ENCODE measurements at places on chromosomes 7 and 10. TPM values are rescaled to one million over a fixed set of nuclear protein-coding genes. Genes with fewer than 3 reads are reported as not detected.

The HOXA11 gene
- 0.20 TPM for total RNA-seq

DNA sequence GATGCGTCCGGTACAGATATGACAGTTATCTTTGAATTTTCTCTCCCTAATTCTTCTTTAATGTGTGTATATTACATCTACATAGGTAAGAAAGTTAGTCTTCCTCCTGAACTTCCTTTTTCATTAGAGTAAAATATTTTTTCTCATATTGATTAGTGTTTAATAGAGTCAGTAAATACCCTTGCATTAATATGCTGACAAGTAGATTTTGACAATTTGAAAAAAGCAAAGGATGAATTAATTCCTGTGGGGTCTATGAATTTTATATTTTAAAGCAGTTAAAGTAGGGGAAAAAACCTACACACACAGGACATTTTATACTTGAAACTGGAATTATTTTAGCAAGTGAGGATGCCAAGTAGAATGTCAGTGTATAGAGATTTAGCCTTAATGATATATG is 9.4 kb downstream of the OTUD1 start:
- no peaks in the 10 kb centered on the region for H3K36me3 ChIP-seq
- no peaks in the 10 kb centered on the region for H3K27me3 ChIP-seq
- peaks cover 9% of the 10 kb centered on the region for H3K4me1 ChIP-seq
- H3K27ac ChIP-seq, result peak overlapping the region; percentile 75
- no peak for DNase-seq

GRCh38 chr7:75038508-75038907 is 35.1 kb downstream of the RCC1L start:
- H3K27ac ChIP-seq, result no peak overlapping the region
- DNase-seq, result no peak
- H3K36me3 ChIP-seq, result no peaks in the 10 kb centered on the region

The TBX20 gene
- total RNA-seq, result not detected

DNA sequence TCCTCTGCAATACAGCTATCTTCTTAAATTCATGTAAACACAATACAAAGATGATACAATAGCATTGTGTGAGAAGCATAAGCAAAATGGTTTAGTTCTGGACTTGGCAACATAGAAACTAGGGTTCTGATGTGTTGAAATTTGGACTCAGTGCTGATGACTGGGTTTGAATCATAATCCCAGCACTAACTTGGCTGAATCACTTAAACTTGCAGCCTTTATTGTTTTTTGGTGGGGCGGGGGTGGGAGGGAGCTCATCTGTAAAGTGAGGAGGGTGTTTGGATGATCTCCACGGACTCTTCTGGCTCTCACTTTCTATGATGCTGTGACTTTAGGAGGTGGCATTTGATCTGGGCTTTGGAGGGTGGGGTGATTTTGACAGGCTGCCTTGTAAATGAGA is 158.2 kb downstream of the WNT2 start:
- H3K27me3 ChIP-seq, result no peaks in the 10 kb centered on the region
- no peak overlapping the region for H3K27ac ChIP-seq
- H3K4me3 ChIP-seq, result no peak overlapping the region
- no peaks in the 10 kb centered on the region for H3K36me3 ChIP-seq
- DNase-seq, result no peak

Measured in natural killer cell treated with Interleukin-12 subunit alpha and Interleukin-12 subunit beta and Interleukin-15 and Interleukin-18, amount 100 ng/mL, for 72 hours (primary cell).